ENCODE measurements at places on chromosomes 3 and 15. TPM values are rescaled to one million over a fixed set of nuclear protein-coding genes. Genes with fewer than 3 reads are reported as not detected.

- no peak for DNase-seq
Observed at GRCh38 chr3:43010638-43011037, 31.5 kb downstream of the GASK1A start.

DNA sequence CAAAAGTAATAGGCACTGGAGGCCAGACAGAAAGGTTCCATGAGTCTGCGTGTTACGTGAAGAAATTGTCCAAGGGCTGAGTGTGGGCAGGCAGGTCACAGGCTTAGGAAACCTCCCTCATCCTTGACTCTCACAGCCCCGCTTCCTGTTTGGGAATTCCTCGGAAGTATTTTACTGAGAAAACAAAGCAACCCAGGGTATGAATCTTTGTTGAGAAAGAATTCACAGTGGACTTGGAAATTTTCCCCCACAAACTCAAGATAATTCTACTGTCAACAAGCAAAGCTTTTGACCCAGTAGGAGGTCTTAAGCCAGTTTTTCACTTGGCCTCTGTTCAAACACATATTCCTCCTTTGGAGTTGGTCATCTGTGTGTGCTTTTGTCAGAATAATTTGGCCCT, 377.1 kb upstream of the TPM1 start:
- no peak for DNase-seq

GRCh38 chr3:194869482-194870169, 183.9 kb downstream of the FAM43A start:
- DNase-seq, result no peak

GRCh38 chr3:185852635-185853034, 27.8 kb upstream of the IGF2BP2 start:
- DNase-seq, result no peak

DNA sequence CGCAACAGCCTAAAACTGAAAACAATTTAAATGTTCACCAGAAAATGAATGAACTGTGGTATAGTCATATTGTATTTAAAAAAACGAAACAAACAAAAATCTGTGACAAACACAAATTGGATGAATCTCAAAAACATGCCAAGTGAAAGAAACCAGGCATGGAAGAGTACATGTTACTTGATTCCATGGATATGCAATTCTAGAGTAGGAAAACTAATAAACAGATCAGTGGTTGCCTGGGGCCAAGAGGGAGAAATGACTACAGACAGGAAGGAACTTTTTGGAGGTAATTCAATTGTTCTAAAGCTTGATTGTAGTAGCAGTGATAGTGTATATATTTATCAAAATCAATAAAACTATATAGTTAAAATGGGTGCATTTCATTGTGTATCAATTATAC, 16.8 kb downstream of the UBE3A start:
- DNase-seq, result no peak

DNA sequence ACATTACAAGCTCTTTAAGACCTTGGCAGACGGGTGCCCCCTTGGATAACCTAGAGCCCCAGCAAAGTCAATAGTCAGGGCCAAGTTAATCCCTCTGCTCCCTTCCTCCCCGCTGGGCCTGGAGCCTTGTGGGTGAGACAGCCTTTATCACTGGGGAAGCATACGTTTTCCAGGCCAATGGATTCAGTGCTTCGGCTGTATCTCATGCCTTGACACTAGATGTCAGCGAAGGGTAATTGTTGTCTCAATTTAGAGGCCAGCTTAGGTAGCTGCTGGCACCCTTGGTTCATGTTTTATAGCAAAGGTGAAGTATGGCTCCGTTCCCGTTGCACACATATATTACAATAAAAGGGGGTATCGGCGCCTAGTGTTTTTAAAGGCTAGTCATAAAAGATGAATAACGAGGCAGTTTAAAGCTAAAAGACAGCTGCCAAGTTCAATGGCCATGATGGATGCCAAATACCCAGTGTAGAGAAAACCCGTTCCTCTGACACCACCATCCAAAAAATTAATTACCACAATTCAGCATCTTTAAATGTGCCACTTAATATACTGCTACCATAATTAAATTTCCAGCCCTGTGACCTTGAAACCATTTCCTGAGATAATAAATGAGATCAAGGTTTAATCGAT, 52.3 kb upstream of the BNIP2 start:
- DNase-seq, result no peak

- DNase-seq, result no peak
Observed at GRCh38 chr15:40830884-40831283, 2.4 kb upstream of the PPP1R14D start.

Gene SPSB4
- total RNA-seq, result 0.67 TPM

Gene ISY1
- 27.7 TPM for total RNA-seq

Gene FAM107A
- total RNA-seq, result not detected

Gene MESP2
- total RNA-seq, result 0.29 TPM

Gene RGMA
- total RNA-seq, result 1.0 TPM

Gene TMC3
- total RNA-seq, result not detected

Gene TLR9
- not detected for total RNA-seq
